CD4-positive, alpha-beta T cell treated with Interferon alpha-2 for 1 hour (primary cell): ENCODE measurements at places on chromosomes 1 and 21.
A peak's percentile ranks its signal among the peaks of the same experiment; 100 is the strongest.

- DNase-seq, result no peak
Observed at GRCh38 chr1:168159251-168159650, 19.5 kb upstream of the TIPRL start.

DNA sequence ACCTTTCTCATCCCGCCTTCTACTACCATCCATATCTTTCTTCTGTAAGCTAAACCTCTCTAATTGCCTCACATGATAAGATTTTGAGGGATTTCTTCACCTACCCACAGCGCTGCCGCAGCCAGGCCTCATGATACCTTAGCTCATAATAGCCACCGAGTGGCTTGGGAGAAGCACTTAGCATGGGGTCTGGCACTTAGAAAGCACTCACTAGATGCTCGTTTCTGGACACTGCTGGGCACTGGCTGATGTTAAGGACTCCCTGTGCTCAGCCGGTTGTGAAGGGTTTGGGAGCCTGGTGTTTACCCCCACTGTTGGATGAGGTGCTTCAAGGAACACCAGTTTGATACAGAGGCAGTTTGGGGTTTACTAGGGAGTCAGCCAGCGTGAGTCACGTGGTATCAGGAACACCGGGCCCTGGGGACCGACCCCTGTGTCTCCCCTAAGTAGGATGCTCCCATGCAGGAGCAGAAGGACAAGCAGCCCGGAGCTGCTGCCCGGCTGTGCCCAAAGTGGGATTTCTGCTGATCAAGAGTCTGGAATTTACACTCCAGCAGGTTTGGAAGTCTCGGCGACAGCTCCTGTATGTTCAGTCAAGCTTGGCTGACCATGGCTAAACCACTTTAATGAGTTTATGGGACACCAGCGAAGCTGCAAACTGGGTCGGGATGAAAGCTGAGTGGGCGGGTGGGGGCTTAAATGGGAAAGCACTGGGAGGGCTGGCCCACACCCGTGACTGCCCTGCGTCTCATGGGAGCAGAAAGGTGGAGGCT lies 63.3 kb downstream of the GALNT2 start:
- DNase-seq, result no peak

GRCh38 chr1:35637401-35637809 lies 3.9 kb downstream of the PSMB2 start:
- peak; percentile 59 for DNase-seq

GRCh38 chr1:158324395-158324794 lies 6.9 kb downstream of the CD1B start:
- no peak for DNase-seq

GRCh38 chr1:68904477-68904876 lies 407.6 kb upstream of the DEPDC1 start:
- no peak for DNase-seq

GRCh38 chr1:12648741-12649140 lies 4.9 kb downstream of the AADACL4 start:
- no peak for DNase-seq

GRCh38 chr1:5500541-5500940 lies 491.7 kb downstream of the NPHP4 start:
- no peak for DNase-seq

DNA sequence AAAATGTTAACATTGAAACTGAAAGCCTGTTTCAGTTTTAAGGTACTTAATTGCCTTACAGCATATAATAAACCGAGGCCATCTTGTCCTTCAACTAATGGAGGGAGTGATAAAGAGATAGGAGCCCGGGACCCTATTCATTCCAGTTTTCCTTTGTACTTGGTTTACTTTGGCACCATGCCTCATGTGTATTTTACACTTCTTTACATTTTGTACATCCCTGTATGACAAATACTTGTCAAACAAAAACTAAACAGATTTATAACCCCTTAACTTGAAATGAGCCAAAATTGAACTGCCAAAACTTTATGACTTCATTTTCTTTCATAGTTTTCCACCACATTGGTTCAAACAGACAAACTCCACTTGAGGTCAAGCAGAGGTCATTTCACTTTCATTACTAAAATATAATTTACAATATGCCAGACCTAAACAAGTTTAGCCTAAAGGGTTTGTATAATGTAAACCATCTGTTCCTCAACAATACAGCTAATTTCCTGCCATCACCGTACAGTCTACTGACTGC lies 30.9 kb upstream of the UBE2U start:
- DNase-seq, result no peak

DNA sequence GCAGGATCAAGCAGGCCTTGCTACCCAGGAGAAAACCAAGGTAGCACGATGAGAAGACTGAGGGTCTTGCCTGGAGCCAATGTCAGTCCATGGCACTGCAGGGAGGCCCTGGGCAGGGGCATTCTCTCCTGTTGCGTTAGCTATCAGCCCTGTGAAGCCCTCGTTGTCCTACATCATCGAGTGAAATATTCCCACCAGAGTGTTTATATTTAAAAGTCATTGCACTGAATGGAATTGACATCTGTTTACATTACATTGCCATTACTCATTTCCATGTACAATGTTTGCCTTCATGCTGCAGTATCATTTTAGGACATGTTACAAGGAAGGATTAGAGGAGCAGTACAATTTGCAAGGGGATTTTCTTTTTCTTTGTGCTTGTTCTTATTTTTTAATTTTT lies 243.9 kb downstream of the KAZN start:
- DNase-seq, result no peak

GRCh38 chr1:41353744-41354143 lies 7.5 kb upstream of the FOXO6 start:
- no peak for DNase-seq

- no peak for DNase-seq
Observed at GRCh38 chr1:234611847-234612351, 1.9 kb upstream of the IRF2BP2 start.

DNA sequence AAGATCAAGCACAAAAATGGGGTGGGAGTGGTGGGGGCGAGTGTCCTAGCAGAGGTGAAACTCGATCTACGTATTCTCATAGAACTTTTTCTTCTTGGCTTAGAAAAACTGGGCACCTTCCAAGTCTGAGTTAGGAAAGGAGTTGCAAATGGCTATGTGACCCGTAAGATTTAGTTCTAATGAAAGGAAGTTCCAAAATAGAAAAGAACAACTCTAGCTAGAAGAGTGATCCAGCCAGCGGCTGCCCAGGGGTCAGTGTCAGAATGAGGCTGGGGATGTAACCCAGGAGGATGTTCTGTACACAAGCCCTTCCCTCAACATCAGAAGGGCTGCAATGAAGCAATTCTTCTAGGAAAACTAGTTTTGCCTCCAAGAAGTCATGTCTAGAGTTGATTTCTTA lies 5.2 kb downstream of the MTARC1 start:
- DNase-seq, result no peak

DNA sequence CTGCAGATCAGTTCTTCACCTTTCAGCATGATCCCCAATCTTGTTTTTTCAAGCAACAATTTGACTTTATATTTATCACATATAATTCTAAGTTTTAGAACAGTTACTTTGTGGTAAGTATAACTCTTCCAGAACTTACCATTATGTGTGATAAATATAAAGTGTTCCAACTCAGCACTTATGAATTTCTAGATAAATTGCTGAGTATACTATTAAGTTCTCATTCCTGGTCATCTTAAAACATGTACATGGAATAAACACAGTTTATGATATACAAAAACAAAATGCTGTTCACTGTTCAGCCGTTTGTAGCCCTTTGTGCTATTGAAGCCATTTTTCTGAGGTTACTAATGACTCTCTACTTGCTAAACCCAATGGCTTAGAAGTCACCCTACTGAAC lies 5.1 kb upstream of the XPR1 start:
- DNase-seq, result no peak

DNA sequence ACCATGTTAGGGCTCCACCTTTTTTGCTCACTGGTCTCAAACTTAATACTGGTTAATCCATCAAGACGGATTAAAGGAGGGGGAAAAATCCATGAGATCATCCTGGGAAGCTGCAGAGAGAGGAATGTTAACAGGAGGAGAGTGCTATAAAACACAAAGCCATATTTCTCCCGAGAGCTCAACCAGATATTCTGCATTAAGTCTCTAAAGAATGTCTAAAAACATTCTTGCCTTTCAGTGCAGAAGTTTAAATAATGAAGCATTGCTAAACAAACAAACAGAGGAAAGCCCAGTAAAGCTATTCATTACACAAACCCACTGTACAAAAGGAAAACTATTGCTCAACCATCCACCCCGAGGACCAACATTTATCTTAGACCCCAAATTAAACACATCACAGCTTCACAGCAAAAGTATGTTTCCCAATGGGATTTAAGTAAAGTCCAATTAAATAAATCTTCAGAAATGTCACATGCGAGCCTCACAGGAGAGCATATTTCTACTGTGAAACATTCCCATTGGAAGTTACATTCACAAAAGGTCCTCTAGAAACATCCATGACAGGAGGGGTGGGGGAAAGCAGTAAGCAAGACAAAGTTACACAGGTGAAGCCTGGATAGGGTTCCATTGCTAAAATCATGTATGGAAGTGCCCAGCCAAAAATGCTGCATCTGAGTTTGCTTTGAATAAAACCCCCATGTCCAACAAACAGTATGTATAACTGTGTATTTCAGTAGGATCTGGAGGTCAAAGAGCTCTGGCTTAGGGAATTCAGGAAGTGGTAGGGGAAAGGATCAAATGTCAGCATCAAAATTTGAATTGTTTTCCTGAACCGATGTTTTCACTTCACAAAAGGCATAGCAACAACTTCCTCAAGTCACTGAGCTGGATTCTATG lies 23.3 kb downstream of the DUSP10 start:
- no peak for DNase-seq

DNA sequence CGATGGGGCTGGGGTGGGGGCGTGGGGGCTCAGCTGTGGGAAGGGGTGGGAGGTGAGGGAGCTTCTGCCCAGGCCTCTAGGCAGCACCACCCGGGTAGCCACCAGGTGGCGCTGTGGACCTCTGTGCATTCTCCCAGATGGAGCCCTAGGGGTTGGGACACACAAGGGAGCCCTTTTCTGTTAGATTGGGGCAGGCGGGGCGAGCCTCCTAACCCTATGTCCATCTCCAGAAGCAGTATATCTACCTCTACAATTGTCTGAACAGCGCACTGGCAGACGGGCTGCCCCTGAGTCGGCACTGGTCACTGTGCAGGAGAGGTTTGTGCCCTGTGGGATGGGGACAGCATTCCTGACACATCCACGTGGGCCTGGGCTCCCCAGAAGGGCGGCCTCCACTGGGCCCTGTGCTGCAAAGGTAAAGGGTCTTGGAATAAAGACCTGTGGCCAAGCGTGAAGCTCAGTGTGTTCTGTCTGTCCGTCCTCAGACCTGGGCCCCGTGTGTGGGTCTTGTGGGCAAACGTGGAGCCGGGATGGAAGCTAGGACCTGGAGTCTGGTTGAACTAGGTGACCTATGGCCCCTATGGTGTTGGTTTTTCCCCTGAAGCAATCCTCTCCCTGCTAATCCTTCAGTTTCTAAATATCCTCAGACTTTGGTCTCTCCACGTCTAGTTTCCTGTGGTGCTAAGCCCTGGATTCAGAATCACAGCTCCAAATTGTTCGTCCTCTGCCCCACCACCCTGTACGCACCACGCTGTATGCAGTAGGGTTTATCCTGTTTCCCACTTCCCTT lies 4.4 kb upstream of the LGR6 start:
- DNase-seq, result peak; percentile 69

- no peak for DNase-seq
Observed at GRCh38 chr1:175441791-175442190, 249.2 kb upstream of the KIAA0040 start.

- DNase-seq, result no peak
Observed at GRCh38 chr1:184605941-184606340, 148.7 kb downstream of the EDEM3 start.

DNA sequence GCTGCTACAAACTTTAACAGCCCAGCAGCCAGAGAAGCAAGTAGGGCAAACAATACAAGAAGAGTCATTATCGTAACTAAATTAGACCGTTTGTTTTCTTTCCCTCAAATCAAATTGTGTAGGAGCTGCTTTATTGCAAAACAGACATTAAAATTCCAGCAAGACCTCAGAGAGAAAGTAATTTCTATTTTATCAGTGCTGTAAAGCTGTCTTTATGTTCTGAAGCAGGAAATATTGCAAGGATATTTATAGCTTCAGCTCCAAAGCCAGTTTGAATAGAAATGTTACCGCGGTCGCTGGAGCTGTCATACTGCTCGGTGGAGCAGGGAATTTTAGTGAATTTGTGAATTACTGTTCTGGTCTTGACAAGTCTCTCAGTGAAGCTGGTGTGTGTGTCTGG lies 503.8 kb upstream of the PLXNA2 start:
- DNase-seq, result no peak
